ENCODE measurements at places on chromosomes 7 and 10.

DNA sequence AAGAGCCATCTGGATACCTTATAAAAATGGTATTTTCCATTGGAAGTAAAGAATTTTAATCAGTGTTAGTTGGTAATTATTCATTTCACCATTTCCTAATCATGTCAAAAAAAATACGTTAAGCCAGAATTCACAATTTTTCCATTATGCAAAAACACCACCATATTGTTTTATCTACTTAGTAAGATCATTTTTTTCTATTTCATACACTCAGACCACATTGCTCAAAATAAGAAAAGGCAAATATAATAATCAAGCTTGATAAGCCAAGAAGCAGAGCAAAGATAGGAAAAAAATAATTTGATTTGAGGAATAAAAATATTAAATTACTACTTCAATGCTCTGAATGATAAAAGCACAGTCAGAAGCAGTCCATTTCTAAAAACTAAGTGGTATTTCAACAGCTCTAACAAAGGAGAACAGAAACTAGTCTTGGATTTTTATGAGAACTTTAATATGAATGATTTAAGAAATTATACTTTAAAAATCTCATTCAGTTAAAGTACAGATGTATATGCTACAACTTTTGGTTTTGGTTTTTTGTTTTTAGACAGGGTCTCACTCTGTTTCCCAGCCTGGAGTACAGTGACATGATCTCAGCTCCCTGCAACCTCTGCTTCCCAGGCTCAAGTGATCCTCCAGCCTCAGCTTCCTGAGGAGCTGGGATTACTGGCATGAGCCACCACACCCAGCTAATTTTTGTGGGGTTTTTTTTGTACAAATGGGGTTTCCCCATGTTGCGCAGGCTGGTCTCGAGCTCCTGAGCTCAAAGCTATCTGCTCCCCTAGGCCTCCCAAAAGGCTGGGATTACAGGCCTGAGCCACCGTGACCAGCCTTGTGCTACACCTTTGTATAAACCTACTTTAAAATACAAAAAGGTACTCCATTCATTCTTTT, 46.6 kb downstream of the LRRN3 start:
- peak; percentile 7 for DNase-seq

GRCh38 chr10:124384591-124385190, 34.0 kb downstream of the OAT start:
- no peak for DNase-seq

DNA sequence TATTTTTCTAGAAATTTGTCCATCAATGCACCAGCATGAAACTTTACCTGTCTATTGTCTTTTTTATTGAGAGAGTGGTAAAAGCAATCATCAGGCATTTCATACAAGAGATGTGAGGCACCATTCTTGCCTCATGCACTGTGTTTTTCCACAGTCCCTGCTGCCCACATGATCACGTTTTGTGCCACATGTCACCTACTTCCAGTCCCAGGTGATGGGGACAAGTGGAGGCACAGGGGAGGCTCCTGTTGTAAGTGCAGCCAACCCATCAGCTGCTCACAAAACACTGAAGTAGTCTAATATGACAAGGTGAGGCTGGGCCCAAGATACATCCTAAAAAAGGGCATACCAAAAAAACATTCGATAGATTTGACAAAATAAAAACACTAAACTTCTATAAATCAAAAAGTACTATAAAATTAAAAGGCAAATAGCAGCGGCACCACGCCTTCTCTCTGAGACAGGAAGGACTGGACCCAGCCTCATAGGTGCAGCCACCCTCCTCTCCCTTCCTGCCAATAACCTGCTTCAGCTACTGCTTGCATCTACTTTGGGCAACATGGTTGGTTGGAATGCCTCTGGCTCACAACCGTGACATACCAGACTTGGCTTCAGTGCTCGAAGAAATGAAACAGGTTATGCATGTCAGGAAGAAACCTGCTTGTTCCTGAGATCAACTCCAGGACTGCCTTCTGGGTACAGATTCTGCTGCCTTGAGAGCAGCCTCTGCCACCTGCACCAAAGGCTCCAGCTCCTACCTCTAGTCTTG, 2.3 kb downstream of the ZC3HAV1L start:
- DNase-seq = no peak

DNA sequence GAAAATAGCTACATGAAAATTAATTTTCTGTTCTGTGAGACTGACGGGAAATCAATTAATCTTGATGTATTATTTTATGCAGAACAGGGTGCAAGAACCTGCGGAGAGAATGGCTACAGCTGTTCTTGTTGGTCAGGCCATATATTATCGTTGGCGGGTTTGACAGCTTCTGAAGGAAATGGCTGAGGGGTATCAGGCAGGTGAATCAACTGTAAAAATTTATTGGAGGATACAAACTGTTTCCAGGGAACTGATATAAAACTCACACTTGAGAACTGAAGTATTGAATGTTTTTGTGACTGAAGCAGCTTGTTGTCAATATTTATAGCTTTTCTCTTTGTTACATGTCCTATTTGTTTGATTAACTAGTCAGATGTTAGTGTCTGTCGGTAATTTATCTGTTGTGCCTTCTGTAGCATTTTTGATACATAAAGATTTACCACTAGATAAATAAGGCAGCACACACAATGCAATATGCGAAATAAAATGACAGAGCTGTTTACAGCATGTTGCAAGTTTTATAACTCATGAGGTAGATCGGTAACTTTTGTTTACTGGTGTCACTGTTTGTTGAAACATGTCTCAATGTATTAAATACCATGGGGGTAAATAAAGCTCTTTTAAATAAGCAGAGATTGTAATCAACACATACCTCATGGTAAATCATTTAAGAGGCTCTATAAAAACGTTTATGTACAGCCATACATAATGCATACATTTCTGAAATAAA, 308.2 kb downstream of the LRMDA start:
- no peak for DNase-seq

GRCh38 chr10:115001506-115002381, 63.7 kb downstream of the TRUB1 start:
- DNase-seq = no peak

DNA sequence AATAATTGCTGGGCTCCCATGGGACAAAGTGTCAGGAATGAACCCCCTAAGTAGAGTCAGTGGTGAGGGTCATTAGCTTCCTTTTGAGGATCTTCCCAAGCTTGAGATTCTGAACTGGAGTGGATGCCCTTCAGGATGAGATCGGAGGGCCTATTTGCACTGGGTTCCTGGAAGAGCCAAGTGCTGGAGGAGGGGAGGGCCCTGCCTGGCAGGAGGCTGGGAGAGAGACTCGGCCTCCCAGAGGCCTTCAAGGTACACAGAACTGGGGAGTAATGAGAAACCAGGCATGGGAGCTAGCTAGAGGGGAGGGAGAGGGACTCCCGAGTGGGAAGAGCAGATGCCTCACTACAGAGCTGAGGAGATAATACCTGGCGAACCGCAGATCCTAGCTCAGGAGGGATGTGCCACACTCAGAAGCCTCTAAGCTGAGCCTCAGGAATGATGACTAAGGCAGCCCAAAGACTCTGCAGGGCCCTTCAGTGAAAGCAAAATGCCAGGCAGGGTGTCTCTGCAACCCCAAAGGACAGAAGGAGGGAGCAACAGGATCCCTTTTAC, 9.4 kb downstream of the PDAP1 start:
- DNase-seq = no peak

DNA sequence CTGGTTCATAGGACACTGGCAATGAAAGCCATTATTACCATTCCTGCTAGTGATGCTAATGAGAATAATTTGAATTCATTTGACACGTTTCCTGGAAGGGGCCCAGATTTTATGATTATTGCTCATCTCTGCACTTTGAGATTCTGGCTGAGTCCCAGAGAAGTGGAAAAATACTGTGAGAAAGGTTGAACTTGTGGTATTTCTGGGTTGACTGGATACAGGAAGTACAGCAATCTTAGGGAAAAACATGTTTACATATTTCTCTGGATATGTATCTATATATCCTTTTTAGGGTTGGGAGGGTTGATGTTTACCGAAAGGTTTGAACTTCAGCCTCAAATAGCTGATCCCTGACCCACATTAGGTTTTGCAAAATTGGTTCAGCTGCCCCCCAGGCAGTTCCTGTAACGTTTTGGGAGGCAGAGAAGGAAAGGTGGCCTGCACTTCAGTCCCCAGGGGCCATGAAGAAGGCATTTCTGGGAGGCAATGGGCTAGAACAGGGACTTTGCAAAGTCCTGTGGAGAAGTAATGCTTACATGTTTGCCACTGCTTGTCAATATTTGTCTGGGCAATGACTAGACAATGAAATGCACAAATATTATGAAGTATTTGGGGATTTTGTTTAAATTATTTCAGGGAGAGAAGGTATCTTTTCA, 253.7 kb upstream of the PITRM1 start:
- DNase-seq = no peak

GRCh38 chr7:101167645-101168411, 2.5 kb upstream of the VGF start:
- DNase-seq = no peak

- no peak for DNase-seq
These were observed 48.9 kb downstream of the CALD1 start for GRCh38 chr7:134828361-134828760.

- DNase-seq = no peak
These were observed 43.5 kb downstream of the NUP205 start for GRCh38 chr7:135601182-135601581.

GRCh38 chr7:156651474-156651873, 10.9 kb downstream of the RNF32 start:
- no peak for DNase-seq

DNA sequence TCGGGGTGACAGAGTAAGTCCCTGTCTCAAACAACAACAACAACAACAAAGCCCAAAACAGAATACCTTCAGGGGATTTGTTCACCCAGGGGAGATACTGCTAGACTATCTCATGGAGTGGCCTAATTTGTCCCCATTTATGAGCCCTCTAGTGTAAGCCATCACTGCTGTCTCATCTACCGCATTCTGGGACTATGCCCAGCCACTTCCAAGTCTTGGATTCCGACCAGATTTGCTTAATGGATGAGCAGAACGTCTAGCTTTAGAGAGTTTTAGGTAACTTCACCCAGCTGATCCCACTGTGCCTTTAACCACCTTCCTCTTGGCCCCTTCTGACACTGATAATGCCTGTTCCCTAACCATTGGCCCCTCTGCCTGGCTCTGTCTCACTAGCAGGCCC, 47.1 kb downstream of the PAPSS2 start:
- no peak for DNase-seq

DNA sequence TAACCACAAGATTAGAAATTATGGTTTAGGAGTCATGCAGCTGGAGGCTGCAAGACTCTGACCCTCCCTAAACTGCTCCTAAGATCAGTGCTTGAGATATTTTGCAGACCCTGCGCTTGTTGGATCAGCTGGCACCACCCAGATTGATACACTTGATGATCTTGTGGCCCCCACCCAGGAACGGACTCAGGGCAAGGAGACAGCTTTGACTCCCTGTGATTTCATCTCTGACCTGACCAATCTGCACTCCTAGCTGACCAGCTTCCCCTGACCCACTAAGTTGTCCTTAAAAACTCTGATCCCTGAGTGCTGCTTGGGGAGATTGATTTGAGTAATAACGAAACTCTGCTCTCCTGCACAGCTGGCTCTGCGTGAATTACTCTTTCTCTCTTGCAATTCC, 8.0 kb upstream of the RAB18 start:
- DNase-seq = no peak

DNA sequence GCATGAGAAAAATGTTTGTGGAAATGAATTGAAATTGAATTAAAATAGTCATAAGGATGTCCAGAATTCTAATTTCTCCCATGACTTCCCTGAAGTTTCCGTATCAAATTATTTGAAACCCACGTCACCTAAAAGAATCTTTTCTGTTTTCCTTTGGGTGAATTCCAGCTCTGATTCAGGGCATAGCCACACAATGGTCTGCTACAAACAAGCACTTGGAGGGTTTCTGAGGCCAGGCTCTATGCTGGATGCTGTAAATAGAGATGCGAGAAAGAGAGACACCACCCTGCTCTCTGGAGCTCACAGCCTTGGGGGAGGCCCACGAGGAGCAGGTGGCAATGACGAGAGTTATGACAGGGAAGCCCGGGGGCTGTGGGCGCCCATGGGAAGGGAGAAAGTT, 33.6 kb downstream of the GHRHR start:
- no peak for DNase-seq

- DNase-seq = no peak
These were observed 356.9 kb downstream of the EXOC4 start for GRCh38 chr7:133609806-133610205.

DNA sequence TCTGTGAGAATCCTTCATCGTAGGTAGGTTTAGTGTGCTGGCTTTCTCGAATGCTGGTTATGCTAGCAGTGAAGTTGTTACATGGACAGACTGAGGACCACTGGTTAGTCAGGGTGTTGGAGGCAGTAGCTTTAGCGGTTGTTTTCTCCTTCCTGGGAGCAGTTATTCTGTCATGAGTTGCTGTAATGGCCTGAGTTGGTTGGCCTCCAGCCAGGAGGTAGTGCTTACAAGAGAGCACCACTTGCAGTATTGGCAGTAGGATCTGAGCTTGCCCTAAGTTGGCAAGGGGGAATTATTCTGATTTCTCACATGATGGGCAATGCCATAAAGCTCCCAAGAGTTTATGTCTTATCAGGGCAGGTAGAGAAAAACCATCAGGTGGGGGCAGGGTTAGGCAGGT, 58.0 kb downstream of the IPMK start:
- DNase-seq = no peak

- DNase-seq = peak; percentile 16
These were observed 325.5 kb upstream of the C7orf33 start for GRCh38 chr7:148264933-148265557.

- DNase-seq = peak; percentile 76
These were observed 147.3 kb downstream of the CELF2 start for GRCh38 chr10:11164803-11165590.

DNA sequence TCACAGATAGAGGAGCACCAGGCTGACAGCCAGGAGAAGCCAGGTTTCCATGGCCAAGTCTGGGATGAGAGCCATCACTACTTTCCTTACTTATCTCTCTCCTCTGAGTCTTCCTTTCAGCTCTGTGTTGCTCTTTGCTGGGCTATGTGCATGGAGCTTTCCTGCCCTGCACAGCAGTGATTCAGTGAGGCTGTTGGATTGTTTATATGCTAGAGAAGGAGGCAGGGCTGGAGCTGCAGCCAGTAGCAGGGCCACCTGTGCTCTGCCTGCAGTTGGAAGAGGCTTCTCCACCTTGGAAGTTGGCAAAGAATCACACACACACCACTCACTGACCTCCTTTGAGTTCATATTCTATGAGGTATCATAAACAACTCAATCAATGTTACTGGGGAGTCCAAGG, at the start of gene CYP3A4:
TSS of gene CYP3A4 (minus strand) at position 178 of the 400 bp plus-strand sequence. CDS start at position 75, 103 bp downstream.
- no peak for DNase-seq

GRCh38 chr7:138752518-138753149, 45.2 kb upstream of the TMEM213 start:
- peak; percentile 97 for DNase-seq
